ENCODE measurements at places on chromosomes 4 and X.

DNA sequence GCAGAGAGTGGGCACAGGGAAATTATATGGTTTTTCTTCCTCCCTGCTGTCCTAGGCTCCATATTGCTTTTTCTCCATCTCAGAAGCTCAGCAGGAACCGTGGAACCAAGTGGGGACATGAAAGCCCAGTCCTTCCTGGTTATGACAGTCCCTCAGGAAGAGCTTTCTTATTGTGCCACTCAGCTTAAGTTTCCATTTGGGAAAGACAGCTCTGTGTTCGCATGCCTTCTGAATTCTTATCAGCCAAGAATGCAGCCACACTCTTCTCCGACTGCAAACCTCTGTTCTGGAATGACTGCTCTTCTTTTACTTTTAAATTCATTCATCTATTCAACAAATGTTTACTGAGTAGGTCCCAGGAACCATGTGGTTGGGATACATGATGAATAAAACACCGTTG is 58.0 kb upstream of the PPARGC1A start:
- no peak for DNase-seq

DNA sequence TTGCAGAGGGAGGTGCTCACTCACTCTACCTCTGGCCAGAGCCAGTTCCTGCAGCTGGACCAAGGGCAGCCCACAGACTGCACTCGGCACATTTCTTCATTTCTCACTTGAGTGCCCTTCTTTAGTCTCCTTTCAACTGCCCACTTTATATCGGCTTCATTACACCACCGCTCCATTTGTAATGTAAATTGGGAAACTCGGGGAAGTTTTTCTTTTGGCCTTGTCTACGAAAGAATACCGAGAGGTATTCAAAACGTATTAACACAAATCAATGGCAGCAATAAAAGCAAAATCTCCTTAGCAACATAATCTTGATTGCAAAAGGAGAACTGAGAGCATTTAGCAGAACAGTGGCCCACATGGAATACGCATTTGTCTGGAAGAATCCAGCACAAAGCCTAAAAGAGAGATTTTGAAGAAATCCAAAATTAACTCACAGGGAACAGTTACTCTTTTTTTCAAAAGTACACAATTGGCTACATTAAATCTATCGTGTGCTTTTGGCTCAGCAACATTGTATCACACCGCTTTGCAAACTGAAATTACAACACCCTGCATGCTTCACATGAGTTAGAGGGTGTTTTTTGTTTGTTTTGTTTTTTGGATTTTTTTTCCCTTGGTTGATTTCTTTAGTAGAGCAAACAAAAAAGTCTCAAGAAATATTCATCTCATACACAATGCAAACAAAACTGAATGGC is 62.6 kb downstream of the CHIC2 start:
- DNase-seq: no peak

DNA sequence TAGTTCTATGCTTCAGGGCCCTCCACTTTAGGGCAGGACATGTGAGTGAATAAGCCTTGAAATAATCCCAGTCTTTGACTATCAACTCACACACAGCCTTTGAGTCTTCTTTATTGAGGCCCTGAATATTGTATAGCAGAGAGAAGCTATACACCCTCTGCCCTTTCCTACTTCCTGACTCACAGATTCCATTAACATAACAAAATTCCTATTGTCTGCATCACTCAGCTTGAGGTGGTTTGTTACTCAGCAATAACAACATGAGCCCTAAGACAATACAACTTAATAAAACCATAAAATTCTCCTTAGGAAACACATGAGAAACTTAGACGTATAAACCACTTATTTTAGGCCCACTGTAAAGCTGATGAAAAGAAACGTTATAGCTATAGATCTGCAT is 680.3 kb upstream of the DIAPH2 start:
- no peak for DNase-seq

GRCh38 chr4:150297861-150298474 is 219.7 kb downstream of the DCLK2 start:
- DNase-seq: no peak

GRCh38 chrX:42237956-42238355 is 314.6 kb upstream of the CASK start:
- DNase-seq: no peak

DNA sequence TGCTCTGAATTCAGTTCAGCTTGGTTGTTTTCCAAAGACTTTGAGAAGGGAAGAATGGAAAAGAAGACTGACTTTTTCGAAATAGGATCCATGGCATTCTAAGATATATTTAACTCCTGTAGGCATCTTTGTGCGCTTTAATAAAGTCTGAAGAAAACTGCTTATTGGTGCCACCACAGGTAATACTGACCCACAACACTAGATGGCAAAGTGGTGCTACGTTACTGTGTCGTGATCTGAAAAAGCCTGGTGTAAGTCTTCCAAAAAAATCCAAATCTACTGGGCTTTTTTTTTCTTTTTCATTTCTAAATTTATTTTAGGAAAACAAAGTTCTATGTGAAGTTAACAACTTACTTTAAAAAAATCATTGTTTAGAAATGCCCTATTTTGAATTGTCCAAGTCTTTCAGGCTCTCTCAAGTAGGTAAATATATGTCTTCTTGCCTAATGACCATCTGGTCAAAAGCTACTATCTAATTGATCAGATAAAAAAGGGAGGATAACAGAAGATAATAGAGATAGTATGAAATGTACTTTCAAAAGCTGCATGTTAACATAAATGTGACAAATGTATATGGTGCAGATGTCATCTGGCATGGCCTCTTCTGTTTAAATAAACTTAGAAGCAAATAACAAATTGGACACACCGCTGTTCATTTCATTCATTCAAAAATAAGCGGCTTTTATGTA is 47.0 kb upstream of the MID1IP1 start:
- peak; percentile 35 for DNase-seq

DNA sequence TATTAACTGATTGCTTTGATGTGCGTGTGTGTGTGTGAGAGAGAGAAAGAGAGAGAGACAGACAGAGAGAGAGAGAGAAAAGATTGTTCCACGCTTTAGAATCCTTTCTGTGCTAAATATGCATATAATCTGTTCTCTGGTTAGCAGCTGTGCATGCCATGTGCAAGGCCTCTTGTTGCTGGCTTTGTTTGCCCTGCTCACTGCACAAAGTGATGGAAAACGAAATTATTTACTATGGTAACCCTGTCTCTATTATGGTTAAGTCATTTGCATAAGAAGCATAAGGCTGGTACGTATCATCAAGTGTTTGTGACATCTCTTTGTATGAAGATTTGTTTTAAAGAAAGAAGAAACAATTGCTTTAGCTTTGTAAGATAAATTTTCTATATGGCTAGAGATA is 190.2 kb upstream of the POF1B start:
- no peak for DNase-seq

GRCh38 chr4:8342651-8343261 is 73.2 kb downstream of the HTRA3 start:
- DNase-seq: no peak

GRCh38 chr4:8217246-8217511 is 18.1 kb downstream of the SH3TC1 start:
- no peak for DNase-seq

GRCh38 chrX:121307449-121307848 is 260.0 kb downstream of the GLUD2 start:
- no peak for DNase-seq

GRCh38 chr4:89254847-89255246 is 52.8 kb downstream of the GPRIN3 start:
- no peak for DNase-seq

- no peak for DNase-seq
Measured at GRCh38 chr4:151687021-151687640, 73.7 kb downstream of the GATB start.

- peak; percentile 71 for DNase-seq
Measured at GRCh38 chr4:119103263-119103662, 32.4 kb upstream of the MYOZ2 start.

GRCh38 chr4:82899374-82900065 is 1.0 kb upstream of the THAP9 start:
- DNase-seq: no peak

GRCh38 chr4:629915-630641 is 4.7 kb downstream of the PDE6B start:
- no peak for DNase-seq

GRCh38 chr4:57371671-57372070 is 261.5 kb upstream of the IGFBP7 start:
- no peak for DNase-seq

DNA sequence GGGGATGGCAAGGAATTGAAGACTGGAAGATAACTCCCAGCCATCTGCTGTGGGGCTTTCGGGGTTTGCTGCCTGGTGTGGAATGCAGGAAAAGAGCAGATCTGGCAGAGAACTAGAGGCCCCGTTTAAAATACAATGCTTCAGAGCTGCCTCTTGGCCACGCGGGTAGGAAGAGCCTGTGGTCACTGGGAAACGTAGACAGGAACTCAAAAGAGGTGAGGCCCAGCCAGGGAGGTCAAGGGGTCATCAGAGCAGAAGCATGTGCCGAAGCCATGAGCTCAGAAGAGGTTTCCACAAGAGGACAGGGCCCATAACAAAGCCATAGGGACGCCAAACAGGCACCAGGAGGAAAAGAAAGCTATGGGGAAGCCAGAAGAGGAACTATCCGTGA is 14.5 kb upstream of the STS start:
- no peak for DNase-seq

- no peak for DNase-seq
Measured at GRCh38 chr4:111064342-111064993, 441.6 kb upstream of the PITX2 start.

GRCh38 chr4:475962-476361 is 23.0 kb downstream of the ZNF721 start:
- DNase-seq: no peak

DNA sequence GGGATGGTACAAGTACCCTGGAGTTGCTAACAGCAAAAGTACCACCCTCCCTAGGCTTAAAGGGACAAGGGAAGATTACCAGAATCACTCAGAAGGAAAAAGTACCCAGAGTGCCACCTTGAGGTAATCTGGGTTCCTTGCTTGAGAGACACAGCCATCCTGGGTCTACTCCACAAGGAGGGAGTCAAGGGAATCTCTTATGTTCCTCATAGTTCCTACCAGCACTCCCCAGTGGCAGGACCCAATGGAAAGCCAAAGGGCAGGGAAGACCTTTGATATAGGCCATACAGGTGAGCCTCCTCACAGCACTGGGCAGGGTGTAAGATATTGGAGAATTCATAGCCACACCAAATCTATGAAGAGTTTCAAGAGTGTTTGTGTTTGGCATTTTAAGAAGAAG is 5.7 kb downstream of the IL2 start:
- DNase-seq: no peak

DNA sequence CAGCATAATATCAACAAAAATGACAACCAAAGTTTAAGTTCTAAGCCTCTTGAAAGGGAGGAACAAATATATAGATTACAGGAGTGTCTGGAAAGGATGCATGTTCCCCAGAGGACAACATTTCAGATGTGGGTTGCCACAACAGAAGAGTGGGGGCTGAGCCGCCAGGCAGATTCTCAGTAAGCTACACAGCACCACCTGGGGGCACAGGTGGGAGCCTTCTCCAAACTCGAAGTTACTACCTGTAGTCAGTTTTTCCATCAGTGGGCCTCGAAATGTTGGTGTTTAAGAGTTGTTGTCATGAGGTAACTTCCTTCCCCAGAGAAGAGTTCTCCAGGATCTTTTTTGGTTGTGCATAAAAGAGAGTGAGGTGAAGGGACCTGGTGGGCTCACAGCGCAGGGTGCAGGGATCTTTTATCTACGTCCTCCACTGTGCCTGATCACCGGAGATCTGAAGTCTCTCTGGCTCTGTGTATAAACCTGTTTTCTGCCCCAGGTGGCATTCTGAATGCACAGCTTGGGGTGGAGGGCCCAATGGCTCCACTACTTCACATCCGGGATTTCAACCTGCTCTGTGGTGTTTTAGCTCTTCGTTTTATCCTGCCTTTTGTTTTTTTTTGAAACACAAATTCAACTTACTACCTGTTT is 58.4 kb upstream of the STS start:
- no peak for DNase-seq

DNA sequence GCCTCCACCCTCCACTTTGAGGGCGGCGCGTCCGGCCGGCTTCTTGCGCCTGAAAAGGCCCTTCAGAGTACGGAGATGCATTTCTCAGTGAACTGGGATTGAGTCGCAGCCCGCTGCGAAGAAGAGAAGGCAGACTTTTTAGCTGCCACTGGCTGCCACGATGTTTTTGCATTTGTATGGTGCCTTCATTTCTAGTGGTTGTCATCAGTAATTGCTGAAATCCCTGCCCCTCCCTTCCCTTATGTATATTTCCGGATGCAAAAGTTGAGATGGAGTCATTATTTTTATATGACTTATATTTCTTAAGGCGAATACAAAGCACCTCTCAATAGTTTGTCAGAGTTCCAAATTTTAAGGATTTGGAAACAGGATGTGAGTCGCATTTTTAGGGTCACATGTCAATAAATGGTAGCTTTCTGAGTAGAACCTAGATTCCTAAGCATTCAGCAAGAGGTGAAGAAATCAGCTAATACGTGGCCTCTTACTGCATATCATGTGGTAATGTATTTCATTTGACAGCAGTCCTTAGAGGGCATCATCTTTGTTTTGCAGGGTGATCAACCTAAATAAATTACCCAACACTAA is 658 bp downstream of the ATP6AP2 start:
- no peak for DNase-seq

DNA sequence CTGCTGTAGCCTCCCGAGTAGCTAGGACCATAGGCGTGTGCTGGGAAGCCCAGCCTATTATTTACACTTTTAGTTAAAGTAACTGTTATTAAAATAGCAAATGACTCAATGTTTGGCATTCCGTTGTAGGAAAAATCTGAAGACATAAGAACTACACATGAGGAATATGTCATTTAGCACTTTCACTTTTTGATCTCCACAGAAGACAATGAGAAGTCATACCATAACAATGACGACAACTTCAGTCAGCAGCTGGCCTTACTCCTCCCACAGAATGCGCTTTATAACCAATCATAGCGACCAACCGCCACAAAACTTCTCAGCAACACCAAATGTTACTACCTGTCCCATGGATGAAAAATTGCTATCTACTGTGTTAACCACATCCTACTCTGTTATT is 6.7 kb downstream of the GPR34 start:
- DNase-seq: no peak

GRCh38 chr4:8756816-8757215 is 114.8 kb downstream of the HMX1 start:
- no peak for DNase-seq

DNA sequence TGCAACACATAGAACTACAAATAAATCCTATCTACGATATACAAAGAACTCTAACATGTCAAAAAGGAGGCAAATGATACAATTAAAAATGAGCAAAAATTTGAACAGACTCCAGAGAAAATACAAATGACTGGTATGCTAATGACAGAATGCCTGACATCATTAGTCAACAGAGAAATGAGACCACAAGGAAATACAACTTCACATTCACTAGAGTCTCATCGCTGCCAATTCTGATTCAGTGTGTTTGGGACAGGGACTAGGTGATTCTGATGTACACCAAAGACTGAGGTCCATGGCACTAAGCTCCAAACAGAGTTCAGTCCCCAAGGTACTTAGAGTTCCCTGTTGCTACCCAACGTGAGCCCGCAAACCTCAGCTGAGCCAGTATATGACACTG is 23.4 kb downstream of the SLC2A9 start:
- DNase-seq: no peak

All from Panc1 (cell line).